ENCODE measurements at places on chromosomes 7 and 10.
A peak's percentile ranks its signal among the peaks of the same experiment; 100 is the strongest.

GRCh38 chr10:119207713-119208552, 562 bp downstream of the GRK5 start:
- peak; percentile 30 for DNase-seq

GRCh38 chr10:112271982-112272381, 11.2 kb upstream of the TECTB start:
- DNase-seq, result no peak

DNA sequence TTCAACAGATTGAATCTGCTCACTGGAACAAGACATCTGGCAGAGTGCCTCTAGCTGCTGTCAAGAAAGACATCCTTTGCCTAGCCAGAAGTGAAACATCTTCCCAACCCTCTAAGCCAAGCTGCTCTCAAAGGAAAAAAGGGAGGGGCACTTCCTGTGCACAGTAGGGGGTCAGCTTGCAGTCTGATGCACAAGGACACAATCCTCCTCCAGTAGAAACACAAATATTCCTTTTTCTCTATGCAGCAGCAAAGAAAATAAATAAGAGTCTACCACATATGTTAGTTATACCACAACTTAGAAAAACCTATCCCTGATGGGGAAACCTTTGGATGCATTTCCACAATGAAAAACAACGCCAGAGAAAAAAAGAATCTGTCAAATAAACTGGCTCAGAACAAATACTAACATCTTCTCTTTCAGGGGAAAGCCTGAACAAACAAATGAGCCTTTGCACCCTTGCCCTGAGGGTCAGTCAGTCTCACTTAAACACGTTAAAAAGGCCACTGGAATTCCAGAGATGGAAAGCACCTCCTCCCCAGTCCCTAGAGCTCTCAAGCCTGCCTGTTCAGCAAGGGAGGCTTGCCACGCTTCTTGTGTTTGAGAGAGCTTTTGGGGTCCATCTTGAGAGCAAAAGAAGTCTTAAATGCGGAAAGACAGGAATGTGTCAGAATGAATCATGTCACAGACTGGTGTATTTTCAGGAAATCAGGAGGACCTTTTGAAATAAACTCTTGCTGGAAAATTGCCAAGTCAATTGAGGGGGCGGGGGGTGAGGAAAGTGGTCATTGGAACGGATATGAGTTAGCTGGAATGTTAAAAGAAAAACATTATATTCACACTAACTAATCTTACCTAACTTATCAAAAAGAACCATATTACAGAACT, 7.5 kb downstream of the LAMB1 start:
- no peak for DNase-seq

GRCh38 chr7:73342645-73343044, 14.7 kb downstream of the FKBP6 start:
- no peak for DNase-seq

DNA sequence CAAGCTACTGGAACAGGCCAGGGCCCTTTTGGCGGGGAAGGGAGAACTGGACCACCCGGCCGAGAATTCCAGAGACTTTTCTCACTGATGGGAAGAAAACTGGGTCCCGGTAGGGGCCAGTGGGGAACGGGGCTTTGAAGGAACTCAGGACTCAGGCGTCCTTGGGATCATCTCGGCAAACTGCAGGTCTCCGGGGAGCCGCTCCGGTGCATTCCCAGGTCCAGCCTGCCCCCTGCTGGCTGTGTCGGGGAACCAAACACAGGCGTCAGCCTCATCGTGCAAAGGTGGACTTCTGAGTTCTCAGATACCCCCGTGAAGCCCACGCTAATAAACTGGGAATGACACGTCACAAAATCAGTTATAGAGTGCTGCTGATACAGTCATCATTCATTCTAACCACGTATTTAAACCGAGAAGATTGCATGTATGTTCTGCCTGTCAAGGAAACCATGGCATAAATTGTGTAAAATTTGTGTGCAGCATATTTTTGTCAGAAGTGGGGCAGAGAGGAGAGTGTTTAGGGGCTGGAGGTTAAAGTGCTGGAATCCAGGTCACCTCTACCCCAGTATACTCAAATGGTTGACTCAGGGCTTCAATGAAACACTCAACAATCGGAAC, 76.1 kb upstream of the CPXM2 start:
- peak; percentile 26 for DNase-seq

DNA sequence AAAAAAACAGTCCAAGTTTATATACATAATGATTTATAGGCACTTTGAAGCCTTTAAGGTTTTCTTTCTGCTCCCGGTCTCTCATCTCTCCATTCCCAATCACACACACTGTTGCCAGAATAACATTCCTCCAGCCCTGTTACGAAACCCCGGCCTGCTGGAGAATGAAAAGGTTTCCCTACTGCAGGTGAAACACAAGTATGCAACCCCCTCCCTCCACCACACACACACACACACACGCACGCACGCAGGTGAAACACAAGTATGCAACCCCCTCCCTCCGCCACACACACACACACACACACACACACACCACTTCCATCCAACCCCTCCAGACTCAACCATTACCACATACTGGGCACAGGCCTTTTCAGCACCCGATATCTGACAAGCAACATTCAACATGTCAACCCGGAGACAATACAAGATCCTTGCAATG, 87.5 kb downstream of the PARD3 start:
- DNase-seq, result no peak

- DNase-seq, result no peak
These were observed 28.8 kb downstream of the ABI1 start for GRCh38 chr10:26831936-26832335.

DNA sequence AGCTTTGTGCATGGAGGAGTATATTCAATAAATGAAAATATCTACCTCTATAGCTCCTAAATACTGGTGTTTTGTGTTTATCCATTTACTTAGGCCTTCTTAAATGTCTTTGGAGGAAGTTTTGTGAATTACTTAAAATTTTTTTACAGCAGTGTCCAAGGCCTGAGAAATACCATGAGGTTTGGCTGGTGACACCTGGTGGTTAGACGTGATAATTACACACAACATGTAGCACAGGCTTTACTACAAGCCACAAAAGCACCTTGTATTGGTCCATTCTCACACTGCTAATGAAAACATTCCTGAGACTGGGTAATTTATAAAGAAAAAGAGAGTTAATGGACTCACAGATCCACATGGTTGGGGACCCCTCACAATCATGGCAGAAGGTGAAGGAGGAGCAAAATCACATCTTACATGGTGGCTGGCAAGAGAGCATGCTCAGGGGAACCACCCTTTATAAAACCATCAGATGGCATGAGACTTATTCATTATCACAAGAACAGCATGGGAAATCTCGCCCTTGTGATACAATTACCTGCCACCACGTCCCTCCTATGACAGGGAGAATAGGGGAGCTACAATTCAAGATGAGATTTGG, 20.6 kb downstream of the HYAL4 start:
- peak; percentile 63 for DNase-seq

DNA sequence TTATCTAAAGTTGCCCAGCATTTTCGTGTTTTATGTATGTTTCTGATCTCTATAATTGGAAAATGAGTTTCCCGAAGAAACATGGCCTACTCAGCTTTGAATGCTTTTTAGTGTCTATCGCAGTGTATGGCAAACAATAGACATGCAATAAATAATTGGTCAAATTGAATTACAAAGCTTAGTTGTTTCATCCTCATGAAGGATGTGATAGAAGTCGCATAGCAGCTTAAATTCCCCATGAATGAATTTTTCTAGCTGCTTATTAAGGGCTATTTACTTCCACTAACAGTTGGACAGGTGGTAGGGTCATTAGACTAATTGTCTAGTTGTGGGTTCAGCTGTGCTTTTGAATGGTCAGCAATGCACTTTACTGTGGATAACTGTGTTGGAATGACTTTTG, 467.3 kb upstream of the MBL2 start:
- DNase-seq, result no peak

GRCh38 chr10:78449554-78449953, 415.9 kb downstream of the RPS24 start:
- no peak for DNase-seq

DNA sequence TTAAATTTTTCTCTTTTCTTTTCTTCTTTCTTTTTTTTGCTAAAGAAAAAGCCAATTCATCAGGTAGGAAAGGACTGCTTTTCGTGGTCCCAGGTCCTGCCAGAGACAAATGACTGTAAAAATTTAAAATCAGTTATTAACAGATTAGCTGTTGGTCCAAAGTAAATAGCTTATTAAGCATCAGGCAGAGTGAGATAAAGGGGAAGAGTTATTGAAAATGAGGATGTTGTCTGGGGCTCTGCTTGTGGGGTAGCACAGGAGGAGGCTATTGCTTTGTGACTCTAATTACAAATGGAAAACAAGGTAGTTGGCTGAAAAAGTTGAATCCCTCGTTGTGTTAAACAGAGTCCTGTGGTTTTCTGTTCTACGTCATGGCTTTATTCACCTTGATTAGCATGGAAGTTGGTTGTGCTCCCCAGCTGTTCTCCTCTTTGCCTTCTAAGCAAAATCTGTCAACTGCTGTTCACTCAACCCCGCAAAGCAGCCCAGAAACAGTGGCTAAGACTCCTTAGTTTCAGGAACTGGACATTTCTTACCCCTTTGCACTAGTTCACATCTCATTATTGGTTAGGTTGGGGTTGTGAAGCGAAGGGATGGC, 128.9 kb downstream of the SNX10 start:
- DNase-seq, result no peak

DNA sequence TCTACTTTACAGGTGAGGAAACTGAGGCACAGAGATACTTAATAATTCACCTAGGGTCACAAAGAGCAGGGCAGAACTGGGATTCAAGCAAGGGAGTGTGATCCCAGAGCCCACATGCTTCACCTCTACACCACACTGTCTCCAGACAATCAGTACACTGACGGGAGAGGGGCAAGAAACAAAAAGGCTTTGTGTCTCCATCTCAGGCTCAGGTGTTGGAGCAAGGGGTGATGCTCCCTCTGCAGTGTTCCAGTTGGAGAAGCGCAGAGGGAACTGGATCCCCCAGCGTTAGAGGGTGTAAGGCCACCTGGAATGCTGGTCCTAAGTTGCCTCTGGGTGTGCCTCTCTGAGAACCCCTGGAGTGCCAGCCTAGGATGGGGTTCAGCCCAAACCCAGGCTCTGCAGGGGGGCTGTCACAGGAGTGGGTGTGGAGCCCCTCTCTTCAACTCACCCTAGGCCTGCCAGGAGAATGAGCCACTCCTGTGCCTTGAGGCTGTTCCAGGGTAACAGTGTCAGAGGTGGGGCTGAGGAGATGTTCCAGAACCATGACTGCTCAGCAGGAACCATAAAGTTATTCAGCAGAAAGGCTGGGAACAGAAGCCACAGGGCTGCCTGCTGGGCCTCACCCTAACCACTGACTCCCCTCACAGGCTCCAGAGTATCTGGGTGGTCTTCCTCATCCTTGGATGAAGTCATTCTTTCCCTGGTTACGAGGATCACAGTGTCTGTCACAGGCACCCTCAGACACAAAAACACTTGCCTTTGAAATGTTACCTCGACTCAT, 5.5 kb downstream of the RBP4 start:
- DNase-seq, result no peak

DNA sequence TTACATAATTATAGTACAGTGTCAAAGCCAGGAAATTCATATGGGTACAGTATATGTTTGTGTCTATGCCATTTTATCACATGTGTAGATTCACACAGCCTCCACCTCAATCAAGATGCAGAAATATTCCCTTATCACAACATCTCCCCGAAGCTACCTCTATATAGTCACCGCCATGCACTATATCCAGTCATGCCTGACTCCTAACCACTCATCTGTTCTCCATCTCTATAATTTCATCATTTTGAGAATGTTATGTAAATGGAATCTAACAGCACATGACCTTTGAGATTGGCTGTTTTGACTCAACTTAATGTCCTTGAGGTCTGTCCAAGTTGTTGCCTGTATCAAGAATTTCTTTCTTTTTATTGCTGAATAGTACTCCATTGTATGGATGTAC, 22.3 kb upstream of the SLC25A13 start:
- no peak for DNase-seq

DNA sequence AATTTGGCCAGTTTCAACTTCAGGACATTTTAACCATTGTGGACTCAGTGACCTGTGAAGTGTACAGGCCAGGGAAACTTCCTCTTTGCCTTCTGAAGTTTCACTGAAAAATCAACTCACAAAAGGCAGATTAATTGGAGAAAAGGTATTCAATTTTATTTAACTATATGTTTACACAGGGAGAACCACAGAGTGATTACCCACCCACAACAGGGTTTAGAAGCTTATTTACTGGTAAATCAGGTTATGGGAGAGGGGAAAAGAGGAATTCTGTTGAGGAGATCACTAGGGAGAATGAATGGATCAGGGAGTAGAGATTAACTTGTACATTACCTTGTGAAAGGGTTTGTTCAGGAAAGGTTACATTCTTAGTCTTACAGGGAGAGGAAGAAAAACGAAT, 1.7 kb upstream of the AKR1D1 start:
- no peak for DNase-seq

GRCh38 chr7:69166979-69167516, 431.2 kb upstream of the AUTS2 start:
- DNase-seq, result no peak

GRCh38 chr7:127123220-127123619, 129.5 kb downstream of the GRM8 start:
- DNase-seq, result no peak

DNA sequence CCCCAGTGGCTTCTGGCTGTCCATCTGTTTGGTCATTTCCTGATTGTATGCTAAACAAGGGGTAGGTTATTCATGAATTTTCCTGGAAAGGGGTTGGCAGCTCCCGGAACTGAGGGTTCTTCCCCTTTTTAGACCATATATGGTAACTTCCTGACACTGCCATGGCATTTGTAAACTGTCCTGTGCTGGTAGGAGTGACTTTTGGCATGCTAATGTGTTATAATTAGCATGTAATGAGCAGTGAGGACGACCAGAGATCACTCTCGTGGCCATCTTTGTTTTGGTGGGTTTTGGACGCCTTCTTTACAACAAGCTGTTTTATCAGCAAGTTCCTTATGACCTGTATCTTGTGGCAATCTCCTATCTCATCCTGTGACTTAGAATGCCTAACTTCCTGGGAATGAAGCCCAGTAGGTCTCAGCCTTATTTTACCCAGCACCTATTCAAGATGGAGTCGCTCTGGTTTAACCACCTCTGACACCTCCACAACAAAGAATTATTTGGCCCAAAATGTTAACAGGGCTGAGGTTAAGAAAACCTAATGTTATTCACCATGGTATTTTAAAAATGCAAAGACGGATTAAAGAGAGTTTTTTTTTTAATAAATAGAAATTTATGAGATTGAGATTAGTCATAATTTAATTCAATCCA, 2.4 kb upstream of the PTN start:
- DNase-seq, result no peak

- no peak for DNase-seq
These were observed 129.2 kb downstream of the BAMBI start for GRCh38 chr10:28806488-28806941.

DNA sequence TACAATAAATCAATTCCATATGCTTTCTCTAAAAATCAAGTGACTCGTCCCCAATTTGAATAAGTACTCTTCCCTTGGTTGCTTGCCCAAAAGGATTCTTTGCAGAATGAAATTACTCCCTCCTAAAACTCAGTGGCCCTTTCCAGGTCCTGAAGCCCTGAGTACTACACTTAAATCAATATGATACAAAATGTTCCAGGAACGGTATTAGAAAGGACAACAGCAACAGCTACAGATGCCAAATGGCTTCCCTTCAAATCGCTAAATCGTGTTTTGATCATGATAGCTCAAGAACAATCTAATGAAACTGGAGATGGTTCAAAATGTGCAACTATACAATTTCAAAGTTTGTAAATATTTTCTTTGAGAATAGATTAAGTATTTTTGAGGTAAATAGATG, 59.4 kb downstream of the TPK1 start:
- DNase-seq, result no peak
